Esophagus muscularis mucosa (tissue), 4 donors: ENCODE measurements at places on chromosomes 1 and 21.
A peak's percentile ranks its signal among the peaks of the same experiment; 100 is the strongest.

- no peaks in the 10 kb centered on the region for H3K36me3 ChIP-seq
- H3K4me3 ChIP-seq, result no peak overlapping the region
- no peak for DNase-seq
These were observed 125.9 kb upstream of the VAMP3 start for GRCh38 chr1:7644961-7645750.

DNA sequence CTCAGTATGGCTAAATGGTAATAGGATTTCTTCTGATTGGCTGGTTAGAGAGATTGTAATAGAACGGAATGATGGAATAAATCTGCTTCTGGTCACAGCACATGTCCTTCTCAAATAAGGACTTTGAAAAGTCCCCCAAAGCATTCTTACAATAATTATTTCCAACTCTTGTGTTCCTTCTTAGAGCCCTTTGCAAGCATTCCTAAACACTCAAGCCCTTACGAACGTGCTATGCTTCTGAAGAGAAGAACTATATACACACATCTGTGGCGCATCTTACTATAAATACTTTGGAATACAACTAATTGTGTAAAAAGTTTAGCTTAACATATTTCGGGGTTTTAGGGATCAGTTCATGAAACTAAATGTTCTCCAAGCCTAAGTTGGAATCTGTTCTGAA lies 25.6 kb downstream of the CLIC4 start:
- peak overlapping the region; percentile 83 for H3K27ac ChIP-seq
- no peaks in the 10 kb centered on the region for H3K27me3 ChIP-seq
- DNase-seq, result no peak
- H3K4me1 ChIP-seq, result peaks cover 74% of the 10 kb centered on the region
- peak overlapping the region; percentile 5 for H3K4me3 ChIP-seq
- no peaks in the 10 kb centered on the region for H3K36me3 ChIP-seq

- H3K27me3 ChIP-seq, result no peaks in the 10 kb centered on the region
- no peak for DNase-seq
- H3K4me3 ChIP-seq, result no peak overlapping the region
- H3K27ac ChIP-seq, result no peak overlapping the region
These were observed 802.8 kb upstream of the CXADR start for GRCh38 chr21:16709866-16710550.

GRCh38 chr1:30732277-30732996 lies 9.1 kb upstream of the MATN1 start:
- no peaks in the 10 kb centered on the region for H3K4me1 ChIP-seq
- peaks cover 6% of the 10 kb centered on the region for H3K36me3 ChIP-seq
- no peaks in the 10 kb centered on the region for H3K27me3 ChIP-seq
- DNase-seq, result no peak
- H3K27ac ChIP-seq, result no peak overlapping the region
